ENCODE measurements at places on chromosomes 2 and 18.
A peak's percentile ranks its signal among the peaks of the same experiment; 100 is the strongest.

GRCh38 chr2:144572977-144573376, 53.1 kb upstream of the ZEB2 start:
- DNase-seq = no peak

GRCh38 chr2:168254158-168254935, 7.0 kb upstream of the STK39 start:
- DNase-seq = peak; percentile 11

- no peak for DNase-seq
These were observed 108.7 kb upstream of the KCTD1 start for GRCh38 chr18:26656944-26657536.

- DNase-seq = no peak
These were observed 711 bp downstream of the SFXN5 start for GRCh38 chr2:73070643-73071359.

DNA sequence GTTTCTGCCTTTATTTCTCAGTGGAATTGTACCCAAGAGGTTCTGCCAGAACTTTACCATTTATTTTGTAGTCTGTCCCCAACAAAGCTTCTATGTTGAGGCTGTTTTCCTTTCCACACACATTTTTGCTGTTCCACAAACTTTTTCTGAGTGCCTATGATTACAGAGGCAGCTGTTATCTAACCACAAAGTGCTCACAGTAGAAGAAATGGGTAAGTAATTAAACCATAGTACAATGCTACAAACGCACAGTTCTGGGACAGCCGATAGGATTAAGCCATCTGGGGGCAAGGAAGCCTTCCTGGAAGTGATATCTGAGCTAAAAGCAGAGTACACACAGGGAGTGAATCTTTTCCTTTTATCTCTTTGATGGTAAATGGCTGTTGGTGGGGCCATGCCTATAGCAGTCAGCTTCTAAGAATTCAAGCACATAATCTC, 3.9 kb upstream of the MGAT4A start:
- DNase-seq = no peak

- peak; percentile 75 for DNase-seq
These were observed 18.7 kb upstream of the ACVR1 start for GRCh38 chr2:157894694-157895435.

- no peak for DNase-seq
These were observed 30.1 kb downstream of the GREB1L start for GRCh38 chr18:21272016-21272579.

- no peak for DNase-seq
These were observed 7.6 kb downstream of the PIGN start for GRCh38 chr18:62179213-62179612.

GRCh38 chr2:60596411-60596810, 43.0 kb upstream of the BCL11A start:
- no peak for DNase-seq

DNA sequence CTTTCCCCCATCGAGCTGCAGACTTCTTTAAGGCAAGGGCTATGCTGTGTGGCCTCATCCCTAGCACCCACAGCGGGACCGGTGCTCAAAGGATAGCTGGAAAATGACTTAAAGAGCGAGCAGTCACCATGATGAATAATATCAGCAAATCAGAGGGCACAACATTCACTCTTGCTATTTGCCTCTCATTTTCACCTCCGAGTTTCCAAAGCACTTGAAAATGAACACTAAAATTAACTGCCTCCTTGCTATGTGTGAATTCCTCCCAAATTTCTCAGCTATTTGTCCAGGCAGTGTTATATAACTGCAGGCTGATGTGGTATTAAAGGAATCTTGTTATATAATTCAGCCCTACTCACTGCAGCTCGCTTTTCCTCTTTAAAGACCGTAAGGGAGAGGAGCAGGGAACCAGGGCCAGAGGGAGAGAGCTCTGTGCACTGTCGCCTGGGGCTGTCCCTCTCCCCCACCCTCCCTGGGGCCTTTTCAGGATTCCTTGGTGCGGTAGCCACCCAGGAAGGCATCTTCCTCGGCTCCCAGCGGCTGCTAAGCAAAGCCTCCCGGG, 1.4 kb downstream of the CYS1 start:
- no peak for DNase-seq

DNA sequence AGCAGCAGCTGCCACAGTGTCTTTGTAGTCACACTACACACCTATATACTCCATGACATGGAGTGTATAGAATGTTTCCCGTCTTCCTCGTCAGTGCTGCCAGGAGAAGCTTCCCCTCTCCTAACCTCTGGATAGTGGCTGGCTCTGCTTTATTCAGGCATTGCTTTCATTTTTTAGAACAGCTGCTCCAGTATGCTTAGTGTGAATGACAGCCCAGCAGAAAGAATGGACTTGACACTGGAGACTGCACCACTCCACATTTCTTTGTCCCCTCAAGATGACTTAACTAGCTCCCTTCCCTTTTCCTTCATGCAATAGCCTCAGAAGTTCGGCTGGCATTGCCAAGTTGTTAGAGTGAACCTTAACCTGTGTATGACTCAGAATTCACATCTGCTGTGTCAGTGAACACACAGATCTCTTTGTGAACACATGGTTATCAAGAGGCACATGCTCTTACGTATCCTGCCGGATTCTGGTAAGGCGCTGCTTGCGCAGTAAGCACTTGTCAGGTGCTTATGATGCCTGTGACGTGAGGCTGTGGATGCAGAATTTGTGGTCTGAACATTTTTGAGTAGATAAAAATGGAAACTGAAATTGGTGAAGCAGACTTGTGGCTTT, 73.9 kb downstream of the NEDD4L start:
- DNase-seq = peak; percentile 44

DNA sequence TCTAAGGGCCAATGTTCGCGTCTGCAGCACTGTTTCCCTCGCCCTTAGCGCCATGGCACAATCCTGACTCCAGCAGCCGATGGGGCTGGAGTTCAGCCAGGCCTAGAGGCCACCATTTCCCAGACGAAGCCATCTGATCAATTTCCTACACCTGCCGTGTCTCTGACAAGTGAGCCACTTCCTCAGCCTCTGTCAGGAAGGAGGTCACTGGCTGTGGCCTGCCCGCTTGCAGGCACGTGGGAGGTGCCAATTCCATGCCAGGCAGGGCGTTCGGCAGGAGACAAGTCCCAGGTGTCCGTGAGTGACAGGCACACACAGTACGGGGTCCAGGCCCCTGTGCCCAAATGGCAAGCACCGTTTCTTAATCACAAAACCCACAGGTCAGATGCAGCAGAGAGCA, 234.5 kb downstream of the TWIST2 start:
- no peak for DNase-seq

GRCh38 chr2:183255411-183255810, 131.2 kb downstream of the NUP35 start:
- DNase-seq = no peak

GRCh38 chr18:73940721-73941120, 206.9 kb downstream of the FBXO15 start:
- no peak for DNase-seq

- DNase-seq = no peak
These were observed 17.4 kb upstream of the LRATD1 start for GRCh38 chr2:14615121-14615520.

GRCh38 chr2:203830304-203831055, 37.1 kb upstream of the CTLA4 start:
- no peak for DNase-seq

- no peak for DNase-seq
These were observed 72.4 kb upstream of the IL1R1 start for GRCh38 chr2:102070058-102070642.

GRCh38 chr2:14634489-14635390, 2.2 kb downstream of the LRATD1 start:
- DNase-seq = peak; percentile 13

GRCh38 chr2:138239902-138240491, 261.6 kb upstream of the SPOPL start:
- DNase-seq = no peak

GRCh38 chr18:46461993-46462392, 195.0 kb downstream of the LOXHD1 start:
- DNase-seq = no peak

DNA sequence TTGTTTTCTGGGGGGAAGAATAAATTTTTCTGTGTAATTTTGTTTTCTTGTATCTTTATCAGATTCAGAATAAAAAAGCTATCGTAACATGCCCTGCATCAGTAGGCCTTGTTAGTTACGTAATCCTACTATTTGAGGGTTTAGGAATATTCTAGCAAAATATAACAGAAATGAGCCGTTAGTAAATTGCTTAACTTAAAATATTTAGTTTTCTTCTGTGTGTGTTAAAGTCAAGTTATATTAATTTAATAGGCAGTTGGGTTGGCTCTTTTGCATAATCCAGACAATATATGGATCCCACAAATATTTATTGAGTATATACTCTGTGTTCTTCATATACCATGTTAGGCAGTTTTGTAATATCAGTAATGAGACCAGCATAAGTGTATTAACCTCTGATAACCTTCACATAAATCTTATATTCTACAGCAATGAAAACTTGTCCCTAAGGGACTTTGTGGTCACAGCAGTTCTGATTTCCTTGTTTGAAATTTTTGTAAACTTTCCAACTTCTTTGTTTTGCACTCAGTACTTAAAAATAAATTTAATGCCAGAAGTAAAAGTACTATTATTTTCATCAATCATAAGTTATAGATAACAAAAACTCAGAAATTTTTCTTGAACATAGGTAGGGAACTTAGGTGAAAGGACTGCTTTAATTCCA, 151.9 kb downstream of the FMNL2 start:
- DNase-seq = no peak

- no peak for DNase-seq
These were observed 36.1 kb upstream of the SPTBN1 start for GRCh38 chr2:54419855-54420523.

DNA sequence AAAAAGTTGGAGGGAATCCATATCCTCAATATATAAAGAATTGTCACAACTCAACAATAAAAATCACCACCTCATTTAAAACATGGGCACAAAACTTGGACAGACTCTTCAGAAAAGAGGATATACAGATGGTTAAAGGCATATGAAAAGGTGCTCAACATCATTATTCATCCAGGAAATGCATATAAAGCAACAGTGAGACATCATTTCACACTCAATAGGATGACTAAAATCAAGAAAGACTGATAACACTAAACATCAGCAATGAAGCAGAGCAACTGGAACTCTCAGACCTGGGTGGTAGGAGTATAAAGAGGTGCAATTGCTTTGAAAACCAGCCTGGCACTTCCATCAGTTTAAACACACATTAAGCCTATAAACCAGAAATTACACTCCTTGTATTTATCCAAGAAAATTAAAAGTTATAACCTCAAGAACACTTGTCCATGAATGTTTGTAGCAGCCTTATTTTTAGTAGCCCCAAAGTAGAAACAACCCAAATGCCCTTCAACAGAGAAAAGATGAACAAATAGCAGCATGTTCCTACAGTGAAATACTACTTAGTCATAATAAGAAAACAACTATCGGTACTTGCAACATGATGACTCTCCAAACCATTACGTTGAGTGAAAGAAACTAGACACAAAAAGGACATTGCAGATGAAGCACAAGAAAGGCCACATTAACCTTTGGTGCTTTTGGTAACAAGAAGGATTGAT, 79.1 kb upstream of the TANC1 start:
- no peak for DNase-seq

GRCh38 chr18:3605954-3606443, 156.0 kb downstream of the TGIF1 start:
- no peak for DNase-seq

DNA sequence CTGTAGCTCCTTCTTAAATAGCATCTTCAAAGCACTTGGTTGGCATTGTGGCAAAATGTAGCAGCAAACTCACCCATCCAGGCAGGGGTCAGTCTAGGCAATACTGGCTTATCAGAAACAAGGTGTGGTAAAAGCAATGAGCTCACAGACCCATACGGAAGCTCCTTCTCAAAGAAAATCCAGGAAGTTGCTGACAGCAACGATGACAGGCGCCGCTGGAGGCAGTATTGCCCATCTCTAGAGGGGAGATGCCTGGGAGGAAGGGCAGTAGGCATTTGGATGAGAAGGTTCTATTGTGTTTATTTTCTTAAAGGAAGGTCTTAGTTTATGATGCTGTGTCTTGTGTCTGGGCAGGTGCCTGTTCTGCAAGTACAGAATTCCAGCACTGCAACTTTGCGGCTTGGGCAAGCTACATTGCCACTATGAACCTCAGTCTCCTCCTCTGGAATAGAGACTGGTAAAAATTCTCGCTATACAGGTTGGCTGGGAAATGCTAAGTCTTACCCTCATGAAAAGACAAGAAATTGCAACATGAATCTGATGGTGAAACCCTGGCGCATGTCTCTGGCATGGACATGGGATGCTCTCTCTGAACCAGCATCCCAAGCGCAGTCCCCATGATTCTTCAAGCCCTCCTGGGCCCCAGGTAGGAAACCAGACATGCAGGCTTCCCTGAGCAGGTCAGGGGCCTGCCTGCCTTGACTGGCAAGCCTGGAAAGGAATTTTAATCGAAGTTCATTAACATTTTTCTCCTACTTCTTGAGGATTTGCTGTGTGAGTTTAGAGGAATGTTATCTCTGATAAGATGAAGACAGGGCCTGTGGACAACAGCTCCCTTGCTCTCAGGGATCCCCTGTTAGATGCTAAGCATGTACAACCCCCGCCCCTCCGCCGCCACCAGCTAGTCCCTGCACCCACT, 156.0 kb downstream of the TFCP2L1 start:
- DNase-seq = no peak

DNA sequence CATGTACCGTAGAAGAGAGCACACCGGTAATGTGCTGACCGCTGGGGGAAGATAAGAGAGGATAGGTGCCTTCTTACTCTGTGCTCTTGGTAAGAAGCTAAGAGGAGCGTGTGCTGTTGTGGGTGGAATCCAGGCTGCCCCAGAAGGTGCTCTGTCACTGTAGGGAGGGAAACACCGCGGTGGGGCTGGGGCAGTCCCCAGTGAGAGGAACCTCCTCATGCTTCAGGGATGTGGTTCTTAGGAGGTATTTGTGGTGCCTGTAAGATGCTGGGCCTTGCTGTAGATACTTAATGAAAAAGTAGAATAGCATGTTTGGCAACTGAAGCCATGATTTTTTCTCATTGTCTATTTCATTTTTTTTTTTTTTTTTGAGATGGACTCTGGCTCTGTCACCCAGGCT, 1.1 kb downstream of the COLEC11 start:
- no peak for DNase-seq
